ENCODE measurements at places on chromosomes 11 and 22.

DNA sequence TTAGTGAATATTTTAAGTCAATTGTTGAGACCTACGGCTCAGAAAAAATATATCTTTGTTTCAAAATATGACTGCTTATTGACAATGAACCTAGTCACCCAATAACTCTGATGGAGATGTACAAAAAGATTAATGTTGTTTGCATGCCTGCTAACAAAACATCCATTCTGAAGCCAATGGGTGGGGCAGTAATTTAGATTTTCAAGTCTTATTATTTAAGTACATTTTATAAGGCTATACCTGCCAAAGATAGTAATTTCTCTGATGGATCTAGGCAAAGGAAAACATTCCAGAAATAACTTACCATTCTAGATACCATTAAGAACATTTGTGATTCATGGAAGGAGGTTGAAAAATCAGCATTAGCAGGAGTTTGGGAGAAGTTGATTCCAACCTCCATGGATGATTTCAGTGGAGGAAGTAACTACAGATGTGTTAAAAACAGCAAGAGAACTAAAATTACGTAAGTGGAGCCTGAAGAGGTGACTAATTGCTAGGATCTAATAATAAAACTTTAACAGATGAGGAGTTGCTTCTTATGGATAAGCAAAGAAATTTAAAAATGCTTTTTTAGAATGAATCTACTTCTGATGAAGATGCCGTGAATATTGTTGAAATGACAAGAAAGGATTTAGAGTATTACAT, 26.4 kb upstream of the OR8D2 start:
- DNase-seq, result no peak

- DNase-seq, result no peak
Measured at GRCh38 chr11:2689651-2690575, 9.9 kb downstream of the KCNQ1OT1 start.

- no peak for DNase-seq
Measured at GRCh38 chr11:33258631-33259205, 1.5 kb downstream of the HIPK3 start.

GRCh38 chr11:131885431-131885830, 515.0 kb downstream of the NTM start:
- DNase-seq, result no peak

GRCh38 chr11:9992306-9992705, 301.7 kb downstream of the SBF2 start:
- no peak for DNase-seq

- DNase-seq, result no peak
Measured at GRCh38 chr22:39960791-39961746, 872 bp downstream of the TMA7B start.

DNA sequence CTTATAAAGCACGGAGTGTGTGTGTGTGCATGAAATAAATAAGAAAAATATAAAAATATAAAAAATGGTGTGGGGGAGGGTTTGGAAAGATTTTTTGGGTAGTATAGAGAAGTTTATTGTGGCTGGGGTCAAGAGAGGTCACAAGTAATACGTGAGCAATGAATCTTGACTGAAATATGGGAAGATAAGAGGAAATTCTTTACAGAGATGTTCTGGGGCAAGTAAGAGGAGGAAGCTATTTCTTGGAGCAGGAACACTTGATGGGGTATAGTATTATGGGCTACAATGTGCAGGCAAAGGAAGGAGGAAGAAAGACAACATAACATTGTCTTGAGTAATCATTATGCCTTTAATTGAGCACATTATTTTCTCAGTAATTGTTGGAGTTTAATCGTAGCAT, 2.1 kb downstream of the HBD start:
- DNase-seq, result no peak

DNA sequence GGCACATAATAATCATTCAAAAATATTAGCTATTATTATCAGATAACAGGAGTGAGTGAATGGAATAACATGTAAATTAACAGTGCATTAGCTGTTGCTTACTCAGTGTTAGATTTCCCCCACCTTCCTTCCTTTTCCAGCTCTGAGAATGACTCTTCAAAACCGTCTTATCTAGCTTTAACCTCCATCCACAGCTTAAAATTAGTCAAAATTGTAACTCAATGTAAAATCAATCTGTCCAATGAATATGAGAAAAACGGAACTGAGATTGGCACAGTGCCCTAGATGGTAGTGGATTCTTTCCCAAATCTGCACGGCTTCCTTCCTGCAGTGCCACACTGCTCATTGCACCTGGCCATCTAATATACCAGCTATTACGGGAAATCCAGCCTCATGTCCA, 156.8 kb upstream of the BDNF start:
- no peak for DNase-seq

GRCh38 chr11:109667719-109668118, 245.7 kb downstream of the C11orf87 start:
- no peak for DNase-seq
